ENCODE measurements at places on chromosomes 5 and 9.

DNA sequence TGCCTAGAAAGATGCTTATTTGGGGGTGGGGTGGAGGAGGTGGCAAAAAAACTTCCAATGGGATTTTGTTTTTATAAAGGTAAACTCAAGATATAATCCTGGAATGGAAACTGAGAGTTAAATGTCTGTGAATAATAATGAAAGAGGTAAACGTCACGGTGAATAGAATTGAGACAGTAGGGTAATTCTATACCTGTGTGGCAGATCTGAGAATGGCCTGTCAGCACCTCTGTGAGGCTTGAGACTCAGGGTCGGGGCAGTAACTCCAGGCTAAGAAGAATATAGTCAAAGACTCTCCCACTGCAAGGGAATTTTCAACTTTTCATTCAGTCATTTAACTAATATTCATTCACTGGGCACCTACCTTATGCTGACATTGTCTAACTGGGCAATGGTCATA, 581.2 kb upstream of the ZNF608 start:
- DNase-seq = no peak

DNA sequence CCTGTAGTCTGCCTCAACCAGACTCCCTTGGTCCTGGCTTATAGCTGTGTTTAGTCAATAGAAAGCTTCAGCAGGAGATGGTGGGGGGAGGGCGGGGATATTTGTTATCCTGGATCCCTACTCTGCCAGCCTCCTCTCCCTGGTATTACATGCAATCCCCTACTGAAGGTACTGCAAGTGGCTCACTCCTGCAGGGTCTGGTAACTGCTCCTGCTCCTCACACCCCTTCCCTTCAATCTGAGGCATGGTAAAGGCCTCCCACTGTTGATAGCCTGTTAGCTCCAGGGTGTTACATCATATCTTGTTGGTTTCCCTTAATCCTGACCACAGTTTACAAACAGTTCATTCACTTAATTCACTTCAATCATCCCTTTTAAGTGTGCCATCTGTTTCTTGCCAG, 137.5 kb downstream of the AP3B1 start:
- no peak for DNase-seq

DNA sequence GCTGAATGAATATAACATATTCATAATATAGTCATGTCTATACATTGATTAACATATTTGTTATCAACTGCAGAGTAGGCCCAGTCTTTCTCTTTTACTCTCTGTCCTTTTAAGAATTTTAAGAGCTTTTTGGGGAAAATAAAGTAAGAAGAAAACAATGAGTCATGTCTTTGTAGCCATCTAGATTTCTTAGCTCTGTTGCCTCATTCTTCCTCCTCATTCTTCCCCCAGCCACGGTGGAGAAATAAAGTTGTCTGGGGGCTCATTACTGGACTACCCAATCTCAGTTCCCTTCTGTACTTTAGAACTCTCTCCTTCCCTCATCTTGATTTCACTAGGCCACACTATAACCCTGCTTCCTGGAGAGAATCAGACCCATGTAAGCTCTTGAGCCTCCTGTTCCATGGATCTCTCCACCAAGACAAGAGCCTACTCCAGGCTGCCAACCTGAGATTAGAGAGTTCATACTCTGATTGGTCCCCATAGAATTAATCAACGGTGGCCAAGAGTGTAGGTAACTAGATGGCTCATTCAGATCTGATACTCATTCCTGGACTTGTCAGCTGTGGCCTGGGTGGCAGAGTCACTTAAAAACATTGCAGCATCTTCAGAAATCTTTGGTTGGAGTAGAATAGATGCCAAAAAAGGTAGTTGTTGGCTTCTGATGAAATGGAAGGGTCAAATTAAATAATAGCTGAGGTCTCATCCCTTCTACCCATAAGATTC, 44.2 kb downstream of the ITGA1 start:
- no peak for DNase-seq

DNA sequence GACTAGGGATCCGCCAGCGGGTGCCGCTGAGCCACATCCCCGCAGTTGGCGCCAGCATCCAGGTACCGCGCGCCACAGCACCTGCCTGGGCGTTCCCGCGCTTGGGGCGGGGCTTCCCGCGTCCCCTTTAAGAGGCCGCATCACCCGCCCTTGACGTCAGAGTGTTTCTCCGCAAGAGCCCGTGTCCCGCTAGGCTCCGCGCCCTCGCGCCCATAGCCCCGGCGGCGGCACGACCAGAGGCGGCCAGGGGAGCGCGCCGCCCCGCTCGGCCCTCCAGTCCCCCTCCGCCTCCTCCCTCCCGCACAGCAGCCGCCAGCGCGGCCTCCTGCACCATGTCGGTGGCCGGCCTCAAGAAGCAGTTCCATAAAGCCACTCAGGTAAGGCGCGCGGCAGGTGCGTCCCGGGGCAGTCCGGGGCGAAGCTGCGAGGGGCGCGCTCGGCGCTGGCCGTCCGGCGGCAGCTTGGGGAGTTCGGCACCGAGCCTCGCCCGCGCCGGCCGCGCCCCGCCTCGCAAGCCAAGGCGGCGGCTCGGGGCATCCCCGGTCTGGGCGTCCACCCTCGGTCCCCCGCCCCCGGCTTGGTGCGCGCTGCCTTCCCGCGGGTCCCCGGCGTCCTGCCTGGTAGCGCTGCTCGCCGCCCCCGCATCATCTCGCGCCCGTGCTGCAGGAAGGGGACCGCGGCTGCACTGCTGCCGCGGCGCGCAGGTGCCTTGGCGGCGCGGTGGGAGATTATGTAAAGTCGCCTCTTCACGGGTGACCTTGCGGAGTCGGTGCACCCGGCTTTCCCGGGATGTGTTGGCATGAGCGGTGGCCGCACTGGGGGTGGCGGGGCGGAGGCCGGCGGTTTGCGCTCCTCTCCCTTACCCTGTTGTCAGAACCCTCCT, at the start of gene SH3GL2:
SH3GL2 (plus strand) TSS at position 156 of the 883 bp plus-strand sequence.
- no peak for DNase-seq

GRCh38 chr5:33509036-33509435, 68.3 kb downstream of the TARS1 start:
- DNase-seq = no peak

DNA sequence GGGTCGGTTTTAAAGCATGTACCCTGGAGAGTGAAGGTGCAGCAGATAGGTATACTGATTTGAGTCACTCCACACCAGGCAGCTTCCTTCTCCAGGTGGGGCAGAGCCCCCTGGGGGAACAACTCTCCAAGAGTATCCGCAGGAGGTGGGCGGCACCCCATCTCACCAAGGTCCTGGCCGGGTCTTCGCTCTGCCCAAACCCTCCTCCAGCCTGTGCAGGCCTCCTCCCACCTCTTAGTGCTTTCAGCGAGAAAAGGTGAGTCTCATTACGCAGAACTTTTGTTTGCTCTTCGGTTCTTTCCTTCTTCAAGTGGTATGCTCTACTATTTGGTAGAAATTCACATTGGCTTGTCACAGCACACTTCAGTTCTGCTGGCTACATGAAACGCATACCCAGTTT, 13.7 kb downstream of the SPACA9 start:
- DNase-seq = no peak

- DNase-seq = no peak
Observed at GRCh38 chr9:129434187-129434586, 186.7 kb downstream of the C9orf50 start.

DNA sequence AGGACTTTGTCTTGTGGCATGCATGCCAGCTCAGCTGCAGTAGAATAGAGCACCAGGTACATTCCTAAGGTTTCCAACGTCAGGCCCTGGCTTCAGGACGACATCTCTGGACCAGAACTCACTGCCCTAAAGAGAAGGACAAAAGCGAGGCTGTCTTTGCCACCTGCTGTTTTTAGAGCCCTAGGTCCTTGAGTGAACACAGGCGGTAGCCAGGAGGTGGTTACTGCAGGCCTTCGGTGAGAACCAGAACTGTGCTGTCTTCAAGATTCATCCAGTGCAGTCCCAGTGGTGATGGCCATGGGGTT, 288.9 kb upstream of the CDH18 start:
- no peak for DNase-seq

DNA sequence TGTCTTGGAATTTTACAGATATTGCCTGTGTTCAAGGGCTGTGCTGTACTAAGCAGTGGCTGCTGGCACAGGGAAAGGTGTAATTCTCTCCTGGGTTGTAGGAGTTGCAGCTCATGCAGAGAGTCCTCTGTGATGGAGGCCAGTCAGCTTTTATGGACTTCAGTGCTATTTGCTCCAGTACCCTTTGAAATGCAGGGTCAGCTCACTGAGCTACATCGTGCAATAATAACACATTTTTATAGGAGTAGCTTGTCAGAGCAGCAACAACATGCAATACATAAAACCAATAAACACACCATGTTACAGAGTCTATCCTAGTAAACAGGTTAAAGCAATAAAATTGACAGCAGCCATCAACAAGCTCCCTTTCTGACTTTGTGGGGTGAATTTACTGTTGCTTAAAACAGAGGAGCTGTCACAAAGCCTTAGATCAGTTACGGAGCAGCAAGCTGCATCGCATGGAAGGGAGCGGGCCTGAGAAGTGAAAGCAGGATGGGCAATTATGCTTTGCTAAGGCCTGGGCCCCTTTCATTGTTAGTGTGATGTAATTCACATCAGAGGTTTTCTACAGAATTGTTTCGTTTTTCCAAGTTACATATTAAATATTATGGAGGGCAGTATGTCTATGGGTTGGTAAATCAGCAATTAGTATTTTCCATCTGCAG, 16.8 kb downstream of the CD180 start:
- no peak for DNase-seq

- DNase-seq = no peak
Observed at GRCh38 chr5:3526551-3527185, 69.0 kb upstream of the IRX1 start.

DNA sequence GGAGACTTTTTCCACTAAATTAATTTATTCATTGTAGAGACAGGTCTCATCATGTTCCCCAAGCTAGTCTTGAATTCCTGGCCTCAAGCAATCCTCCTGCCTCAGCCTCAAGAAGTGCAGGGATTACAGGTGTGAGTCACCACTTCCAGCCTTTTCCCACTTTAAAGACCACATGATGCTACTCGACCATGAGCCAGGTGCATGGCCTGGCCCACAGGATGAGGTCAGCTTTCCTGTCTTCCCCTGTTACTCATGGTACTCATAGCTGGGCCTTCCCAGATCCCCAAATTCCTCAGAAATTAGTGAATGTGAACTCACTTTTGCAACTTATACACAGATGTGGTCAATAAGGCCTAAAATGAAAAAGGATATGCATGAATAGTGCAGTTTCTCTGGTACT, 395.9 kb downstream of the SEMA5A start:
- no peak for DNase-seq

DNA sequence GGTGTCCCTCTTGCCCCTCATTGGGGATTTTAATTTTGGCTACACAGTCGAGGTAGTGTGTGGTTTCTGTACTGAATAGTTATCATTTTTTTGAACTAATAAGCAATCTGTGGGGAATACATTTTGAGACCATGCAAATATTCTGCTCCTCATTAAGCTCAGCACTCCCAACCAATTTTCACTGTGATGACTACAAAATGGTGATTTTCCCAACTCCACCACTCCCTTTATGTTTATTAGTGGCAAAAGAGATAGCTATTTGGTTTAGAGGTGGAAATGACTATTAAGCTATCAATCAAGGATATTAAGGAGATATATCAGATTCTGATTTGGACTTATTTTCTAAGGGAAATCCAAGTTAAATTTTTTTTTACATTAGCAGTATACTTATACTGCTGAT, 62.9 kb downstream of the FOCAD start:
- no peak for DNase-seq

DNA sequence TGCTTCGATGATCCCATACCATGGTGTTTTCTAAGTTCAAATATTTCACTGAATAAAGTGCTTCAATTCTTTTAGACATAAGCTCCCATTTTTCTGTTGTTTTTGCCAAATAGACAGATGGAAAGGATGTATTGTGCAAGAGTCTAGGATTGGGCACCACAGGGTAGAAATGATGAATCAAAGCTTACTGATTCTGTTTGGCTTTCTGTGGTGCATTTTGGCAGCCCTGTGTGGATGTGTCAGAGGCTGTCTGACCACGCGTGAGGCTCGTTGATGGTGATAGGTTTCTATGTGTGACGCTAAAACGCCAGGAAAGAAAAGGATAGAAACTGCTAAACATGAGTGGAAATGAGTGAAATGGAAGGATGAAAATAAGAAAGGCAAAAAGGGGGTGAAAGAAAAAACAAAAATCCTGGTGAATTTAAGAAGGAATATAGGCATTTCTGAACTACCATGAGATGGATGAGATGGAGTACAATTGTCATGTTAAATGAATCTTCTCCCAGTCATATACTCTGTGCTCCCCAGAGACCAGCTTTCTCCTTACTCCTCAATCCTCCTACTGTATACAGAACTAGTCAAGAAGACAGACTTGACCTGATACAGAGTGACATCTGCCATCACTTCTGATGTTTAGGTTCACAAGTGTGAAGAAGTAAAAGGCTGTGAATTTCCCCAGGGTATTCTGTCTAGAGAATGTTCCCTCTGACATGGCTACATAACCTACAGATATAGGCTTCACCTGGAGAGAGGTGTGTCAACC, 54.4 kb downstream of the ANKH start:
- no peak for DNase-seq

GRCh38 chr9:135087489-135087792, at the start of gene OLFM1:
TSS of gene OLFM1 (plus strand) at chr9:135087668. CDS start at chr9:135087990, 322 bp downstream.
- DNase-seq = peak; percentile 62

DNA sequence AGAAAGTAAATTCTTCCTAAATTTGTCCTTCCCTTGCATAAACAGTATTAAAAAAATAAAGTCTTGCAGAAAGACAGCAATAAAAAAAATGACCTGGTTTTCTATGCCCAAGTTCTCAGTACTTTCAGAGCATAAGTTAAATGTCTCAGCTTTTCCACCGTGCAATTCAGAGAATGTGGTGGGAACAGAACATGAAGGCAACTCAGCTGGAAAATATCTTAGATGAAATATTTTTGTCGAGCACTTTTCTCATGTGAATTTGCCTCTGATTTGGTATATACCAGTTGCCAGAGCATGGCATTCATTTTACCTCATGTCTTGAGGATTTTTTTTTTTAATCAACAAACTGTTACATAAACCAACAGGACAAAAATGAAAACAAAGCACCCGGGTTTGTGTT, 176.1 kb downstream of the CETN3 start:
- DNase-seq = no peak

GRCh38 chr9:127457191-127457878, 6.0 kb downstream of the LRSAM1 start:
- no peak for DNase-seq

DNA sequence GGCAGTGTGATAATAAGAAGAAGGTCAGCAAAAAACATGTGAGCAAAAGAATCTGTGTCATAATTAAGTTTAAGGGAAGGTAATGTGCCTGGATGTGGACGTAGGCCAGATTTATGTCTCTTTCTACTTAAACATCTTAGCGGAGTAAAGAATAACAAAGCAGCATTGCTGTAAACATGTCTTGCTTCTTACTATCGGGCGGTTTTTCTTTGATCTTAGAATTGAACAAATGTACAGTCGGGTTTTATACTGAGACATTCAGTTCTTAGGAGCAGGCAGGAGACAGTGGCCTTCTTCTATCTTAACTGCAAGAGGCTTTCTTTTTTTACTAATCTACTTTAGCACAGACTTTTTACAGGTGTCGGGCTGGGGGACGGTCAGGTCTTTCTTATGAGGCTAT, 40.4 kb upstream of the FLT4 start:
- DNase-seq = no peak

GRCh38 chr9:107488375-107489143, 1.0 kb downstream of the KLF4 start:
- DNase-seq = peak; percentile 60
